Testis (tissue), 5 donors: ENCODE measurements at places on chromosomes 5 and 9. TPM values are rescaled to one million over a fixed set of nuclear protein-coding genes. Genes with fewer than 3 reads are reported as not detected.

GRCh38 chr9:93636667-93637066 lies 60.3 kb downstream of the PHF2 start:
- H3K27ac ChIP-seq = no peak overlapping the region
- no peaks in the 10 kb centered on the region for H3K36me3 ChIP-seq
- no peaks in the 10 kb centered on the region for H3K27me3 ChIP-seq

DNA sequence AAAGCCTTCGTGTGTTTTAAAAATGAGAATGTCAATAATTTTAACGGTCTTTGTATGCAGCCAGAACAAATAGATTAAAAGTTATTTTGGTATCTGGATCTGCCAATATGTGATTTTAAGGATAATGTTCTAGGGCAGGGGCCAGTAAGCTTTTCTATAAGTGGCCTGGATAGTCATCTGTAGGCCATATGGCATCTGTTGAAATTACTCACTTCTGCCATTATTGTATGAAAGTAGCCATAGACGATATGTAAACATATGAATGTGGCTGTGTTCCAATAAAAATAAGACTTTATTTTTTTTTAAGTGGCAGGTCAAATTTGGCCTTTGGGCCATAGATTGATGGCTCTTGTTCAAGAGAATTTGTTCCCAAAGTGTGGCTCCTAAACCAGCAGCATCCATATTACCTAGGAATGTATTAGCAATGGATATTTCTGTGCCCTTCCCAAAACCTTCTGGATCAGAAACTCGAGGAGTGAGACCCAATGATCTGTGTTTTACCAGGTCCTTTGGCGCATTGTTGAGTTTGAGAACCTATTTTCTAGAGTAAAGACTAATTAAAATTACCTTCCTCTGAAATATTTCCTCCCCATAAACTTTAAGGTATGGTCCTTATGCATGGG lies 55.9 kb downstream of the C6 start:
- no peak overlapping the region for H3K27ac ChIP-seq
- no peaks in the 10 kb centered on the region for H3K36me3 ChIP-seq
- DNase-seq = no peak
- H3K4me1 ChIP-seq = no peaks in the 10 kb centered on the region
- H3K27me3 ChIP-seq = no peaks in the 10 kb centered on the region
- no peak overlapping the region for H3K4me3 ChIP-seq

Gene ZFP2
- total RNA-seq = 10.4 TPM

DNA sequence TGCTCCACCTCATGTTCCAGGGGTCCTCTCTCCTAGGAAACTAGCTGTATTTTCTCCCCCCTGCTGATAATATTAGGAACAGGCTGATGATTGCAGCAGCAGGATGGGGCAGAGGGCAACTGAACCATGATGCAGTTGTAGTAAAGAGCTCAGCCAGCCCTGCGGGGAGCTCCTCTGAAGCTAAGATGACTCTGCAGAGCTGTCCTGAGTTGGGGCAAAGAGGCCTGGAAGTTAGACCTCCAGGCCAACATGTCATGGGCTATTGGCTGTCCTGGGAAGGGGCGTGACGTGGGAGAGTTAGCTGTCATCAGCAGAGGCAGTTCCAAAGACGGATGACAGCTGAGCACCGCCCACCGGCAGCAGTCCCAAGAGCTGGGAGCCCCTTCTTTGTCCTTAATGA lies 6.6 kb upstream of the FBP1 start:
- DNase-seq = no peak
- no peak overlapping the region for H3K27ac ChIP-seq
- H3K36me3 ChIP-seq = no peaks in the 10 kb centered on the region
- H3K4me3 ChIP-seq = no peak overlapping the region
- no peaks in the 10 kb centered on the region for H3K27me3 ChIP-seq
- no peaks in the 10 kb centered on the region for H3K4me1 ChIP-seq

- no peak for DNase-seq
- H3K27me3 ChIP-seq = no peaks in the 10 kb centered on the region
- peaks cover 12% of the 10 kb centered on the region for H3K4me1 ChIP-seq
Measured at GRCh38 chr5:150262502-150262901, 27.1 kb downstream of the CAMK2A start.

Gene CDKN2A
- total RNA-seq = 20.4 TPM

- peaks cover 7% of the 10 kb centered on the region for H3K4me1 ChIP-seq
- H3K36me3 ChIP-seq = no peaks in the 10 kb centered on the region
- peak; percentile 63 for DNase-seq
- H3K4me3 ChIP-seq = peak overlapping the region; percentile 80
- no peaks in the 10 kb centered on the region for H3K27me3 ChIP-seq
- peak overlapping the region; percentile 81 for H3K27ac ChIP-seq
Measured at GRCh38 chr5:44809215-44809955, 638 bp downstream of the MRPS30 start.

GRCh38 chr5:138605254-138605972 lies 30.2 kb upstream of the HSPA9 start:
- DNase-seq = no peak
- H3K27ac ChIP-seq = no peak overlapping the region
- no peaks in the 10 kb centered on the region for H3K27me3 ChIP-seq
- peaks cover 10% of the 10 kb centered on the region for H3K4me1 ChIP-seq
- H3K4me3 ChIP-seq = no peak overlapping the region

Gene BRINP1
- total RNA-seq = 1.7 TPM
